CD4-positive, alpha-beta T cell treated with Interleukin-1 beta for 1 hour (primary cell): ENCODE measurements at places on chromosomes 2 and 18.

DNA sequence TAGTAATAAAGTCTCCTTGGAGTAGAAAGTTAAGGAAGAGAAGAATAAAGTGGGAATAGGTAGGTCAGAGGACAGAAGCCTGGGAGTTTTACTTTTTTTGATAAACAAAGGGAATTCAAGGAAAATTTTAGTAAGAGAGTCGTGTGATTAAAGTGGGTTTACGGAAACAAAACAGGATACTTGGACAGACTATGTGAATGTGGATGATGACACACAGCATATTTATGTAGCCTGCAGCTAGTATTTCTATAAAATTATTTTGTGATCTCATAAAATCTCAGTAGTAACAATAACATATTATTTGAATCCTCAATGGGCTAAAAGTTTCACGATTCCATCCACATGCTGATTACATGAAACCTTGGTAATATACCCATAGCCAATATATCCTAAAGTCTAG lies 450.7 kb upstream of the PIK3C3 start:
- no peak for DNase-seq

- DNase-seq, result no peak
Measured at GRCh38 chr2:201126308-201127151, 10.6 kb downstream of the CFLAR start.

GRCh38 chr2:147826278-147827087 lies 18.3 kb upstream of the ACVR2A start:
- no peak for DNase-seq

- no peak for DNase-seq
Measured at GRCh38 chr2:28665041-28665704, 86.5 kb upstream of the PPP1CB start.

GRCh38 chr2:229642371-229642770 lies 72.0 kb downstream of the DNER start:
- DNase-seq, result no peak

GRCh38 chr2:76008001-76008702 lies 297.4 kb upstream of the GCFC2 start:
- no peak for DNase-seq

DNA sequence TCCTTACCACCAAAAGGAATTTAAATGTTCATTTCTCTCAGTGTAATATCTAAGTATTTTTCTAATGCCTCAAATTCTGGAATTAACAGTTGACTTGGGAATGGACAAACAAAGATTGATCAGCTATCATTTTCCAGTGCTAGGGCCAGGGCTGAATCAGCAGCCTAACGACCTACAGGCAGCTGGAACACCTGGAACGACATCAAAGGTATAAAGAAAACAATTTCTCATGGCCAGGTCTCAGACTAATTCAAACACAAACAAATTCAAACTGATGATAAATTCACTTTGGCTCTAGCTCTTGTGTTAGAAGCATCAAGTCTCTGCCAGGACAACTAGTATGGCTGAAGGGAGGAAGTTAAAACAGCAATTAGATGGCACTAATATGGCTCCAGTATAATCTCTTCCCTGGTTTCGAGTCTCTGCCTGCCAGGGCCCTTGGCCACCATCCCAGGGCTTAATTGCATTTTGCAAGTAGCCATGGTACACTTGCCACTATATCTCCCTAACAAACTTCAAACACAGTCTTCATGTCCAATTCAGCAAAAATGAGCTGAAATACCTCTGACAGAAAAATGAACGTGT lies 70.2 kb upstream of the FSHR start:
- DNase-seq, result no peak

DNA sequence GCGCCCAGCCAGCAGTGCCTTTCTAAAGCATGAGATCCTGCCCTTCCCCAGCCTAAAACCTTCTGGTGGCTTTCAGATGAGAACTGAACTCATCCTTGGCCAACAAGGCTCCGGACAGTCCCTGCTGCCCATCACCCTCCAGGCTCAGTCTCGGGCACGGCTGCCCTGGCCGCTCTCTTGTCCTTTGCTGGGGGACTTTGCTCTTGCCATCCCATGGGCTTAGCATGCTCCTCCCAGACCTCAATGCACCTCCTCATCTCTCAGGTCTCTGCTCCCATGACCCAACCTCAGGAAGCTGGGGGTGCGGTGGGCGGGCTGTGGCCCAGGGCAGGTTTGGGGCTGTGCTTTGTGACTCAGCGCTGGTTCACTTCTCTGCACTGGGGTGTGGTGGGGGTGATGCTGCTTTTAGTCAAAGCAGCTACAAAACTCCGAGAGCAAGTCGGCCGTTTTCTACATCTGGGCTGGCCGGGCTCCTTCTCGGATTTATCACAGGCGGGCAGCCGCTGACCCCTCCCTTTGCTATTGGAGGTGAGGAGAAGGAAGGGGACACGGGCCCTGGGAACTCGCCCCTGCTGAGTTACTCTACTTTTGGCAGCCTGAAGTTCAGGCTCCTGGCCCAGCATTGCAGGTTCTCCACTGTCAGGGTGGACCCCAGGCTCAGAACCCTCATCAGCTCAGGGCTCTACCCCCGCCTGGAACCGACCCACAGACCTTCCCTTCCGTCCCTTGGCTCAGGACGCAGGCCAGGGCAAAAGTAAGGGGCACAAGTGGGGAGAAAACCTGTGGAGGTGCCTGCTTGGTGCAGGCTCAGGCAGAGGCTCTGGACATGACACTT lies 90.6 kb upstream of the TAF1B start:
- peak; percentile 73 for DNase-seq

DNA sequence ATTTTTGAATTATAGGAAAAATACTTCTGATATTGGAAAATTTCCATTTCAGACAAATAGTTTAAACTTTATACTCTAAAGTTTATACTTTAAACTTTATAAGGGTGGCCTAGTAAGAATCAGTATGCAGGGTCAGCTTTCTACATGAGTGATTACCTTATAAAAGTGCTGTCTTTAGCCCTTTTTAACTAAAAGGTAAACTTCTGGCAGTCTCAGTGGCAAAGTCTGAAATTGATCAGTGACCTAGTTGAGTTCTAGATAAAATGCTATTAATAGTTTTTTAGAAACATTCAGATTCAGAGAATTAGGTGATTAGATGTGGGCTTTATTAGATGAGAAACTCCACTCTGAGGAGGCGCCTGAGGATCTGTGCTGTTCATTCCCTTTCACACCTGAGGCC lies 15.5 kb downstream of the GORASP2 start:
- DNase-seq, result no peak

GRCh38 chr2:222641336-222641735 lies 14.6 kb downstream of the FARSB start:
- no peak for DNase-seq

DNA sequence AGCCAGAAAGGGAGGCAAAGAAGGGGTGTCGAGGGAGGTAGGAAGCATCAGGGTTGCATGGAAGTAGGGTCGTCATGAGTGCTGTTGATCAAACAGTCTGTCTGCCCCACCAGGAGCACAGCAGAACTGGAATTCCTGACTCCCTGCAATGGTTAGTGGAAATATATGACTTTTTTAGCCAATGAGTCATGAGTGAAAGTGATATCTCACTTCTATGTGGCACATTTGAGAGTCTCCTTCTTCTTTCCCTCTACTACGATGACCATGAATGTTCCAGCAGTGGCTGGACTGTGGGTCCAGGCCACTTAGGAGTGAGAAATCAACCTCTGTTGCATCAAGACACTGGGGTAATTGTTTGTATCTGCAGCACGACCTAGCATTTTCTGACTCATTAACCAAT lies 199.5 kb downstream of the TTC32 start:
- no peak for DNase-seq

DNA sequence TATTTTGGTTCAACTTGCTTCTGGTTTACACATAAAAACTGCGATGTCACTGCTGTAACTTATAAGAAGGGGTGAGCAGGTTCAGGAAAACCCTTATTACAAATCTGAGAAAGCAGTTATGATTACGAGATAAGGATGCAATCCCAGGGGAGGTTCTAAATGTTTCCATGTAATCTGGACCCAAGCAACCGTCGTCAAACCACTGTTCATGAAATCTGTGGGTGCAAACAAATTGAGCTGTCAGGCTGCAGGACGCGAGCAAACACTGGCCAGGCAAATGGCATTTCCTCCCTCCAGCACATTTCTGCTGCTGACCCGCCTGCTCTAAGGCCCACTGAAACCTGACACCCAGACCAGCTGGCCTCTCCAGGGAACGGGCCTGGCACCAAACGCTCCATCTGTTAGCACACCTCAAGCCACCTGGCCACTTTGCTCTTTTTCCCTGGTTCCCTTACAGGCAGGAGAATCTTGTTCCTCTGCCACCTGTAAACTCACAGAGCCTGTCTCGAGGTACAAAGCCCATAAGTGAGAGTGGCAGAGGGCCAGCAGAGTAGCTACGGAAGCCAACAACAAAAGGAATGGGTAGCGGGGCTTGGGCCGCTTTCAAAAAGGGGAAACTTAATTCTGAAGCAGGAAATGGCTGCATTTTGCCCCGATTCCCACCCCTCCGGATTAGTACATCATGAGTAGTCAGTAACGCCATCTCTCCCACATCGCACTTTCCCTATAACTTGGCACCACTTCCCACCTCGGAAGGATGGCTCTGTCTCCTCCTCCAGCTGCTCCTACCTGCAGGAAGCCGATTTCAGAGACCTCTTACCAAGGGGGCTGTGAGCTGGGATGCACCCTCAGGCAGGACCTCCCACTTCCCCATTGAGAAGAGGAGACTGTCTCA lies 26.5 kb downstream of the CRACDL start:
- DNase-seq, result no peak

GRCh38 chr2:209511637-209512036 lies 87.8 kb downstream of the MAP2 start:
- no peak for DNase-seq

DNA sequence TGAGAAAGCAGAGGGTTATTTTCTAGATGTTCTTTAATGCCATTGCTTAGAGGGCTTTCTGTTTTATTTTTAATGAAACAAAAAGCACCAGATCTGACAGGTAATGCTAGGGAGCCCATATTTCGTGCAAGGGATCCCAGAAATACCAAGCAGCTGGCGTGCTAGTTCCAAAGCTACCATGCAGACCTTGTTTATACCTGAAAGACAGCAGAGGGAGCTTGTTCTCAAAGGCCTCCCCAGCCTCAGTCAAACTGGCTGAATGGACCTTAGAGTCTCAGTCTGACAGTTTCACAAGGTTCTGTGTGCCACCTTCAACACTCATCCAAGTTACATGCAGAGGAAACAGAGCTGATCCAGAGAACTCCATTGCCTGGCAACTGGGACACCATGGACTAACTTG lies 48.6 kb downstream of the GALNT14 start:
- no peak for DNase-seq

- no peak for DNase-seq
Measured at GRCh38 chr2:191522478-191523120, 155.3 kb upstream of the NABP1 start.

- DNase-seq, result no peak
Measured at GRCh38 chr2:126846241-126846640, 52.4 kb upstream of the TEX51 start.

DNA sequence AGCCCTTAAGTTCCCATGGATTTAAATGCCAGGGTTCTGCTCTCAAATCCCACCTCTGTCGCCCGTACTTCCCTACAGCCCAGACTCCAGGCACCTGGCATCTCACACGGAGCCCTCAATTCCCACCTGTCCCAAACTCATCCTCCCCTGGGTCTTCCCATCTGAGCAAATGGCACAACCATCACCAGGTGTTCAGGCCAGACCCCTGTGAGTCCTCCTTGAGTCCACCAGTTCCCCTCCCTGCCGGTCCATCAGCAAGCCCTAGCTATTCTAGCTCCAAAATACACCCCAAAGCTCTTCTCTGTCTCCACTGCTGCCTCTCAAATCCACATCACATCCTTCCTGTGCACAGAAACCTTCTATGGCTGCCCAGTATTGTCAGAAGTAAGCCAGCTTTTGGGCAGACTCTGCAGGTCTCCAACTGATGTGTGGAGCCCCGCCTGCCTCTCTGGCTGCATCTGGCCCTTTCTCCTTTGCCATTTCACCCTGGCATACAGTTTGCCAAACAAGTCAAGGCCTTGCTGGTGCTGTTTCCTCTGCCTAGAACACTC lies 67.7 kb downstream of the DNMT3A start:
- DNase-seq, result no peak

- no peak for DNase-seq
Measured at GRCh38 chr18:58557008-58557435, 71.9 kb downstream of the ALPK2 start.

- DNase-seq, result no peak
Measured at GRCh38 chr2:239829326-239829725, 195.8 kb downstream of the NDUFA10 start.

GRCh38 chr2:174044556-174044955 lies 79.4 kb upstream of the SP3 start:
- DNase-seq, result no peak
